ACHN (cell line): ENCODE measurements at places on chromosomes 2 and 18.
A peak's percentile ranks its signal among the peaks of the same experiment; 100 is the strongest.

- DNase-seq = peak; percentile 99
These were observed 14.3 kb downstream of the MALL start for GRCh38 chr2:110101280-110101844.

- peak; percentile 46 for DNase-seq
These were observed 54.7 kb downstream of the KCTD18 start for GRCh38 chr2:200454927-200455801.

DNA sequence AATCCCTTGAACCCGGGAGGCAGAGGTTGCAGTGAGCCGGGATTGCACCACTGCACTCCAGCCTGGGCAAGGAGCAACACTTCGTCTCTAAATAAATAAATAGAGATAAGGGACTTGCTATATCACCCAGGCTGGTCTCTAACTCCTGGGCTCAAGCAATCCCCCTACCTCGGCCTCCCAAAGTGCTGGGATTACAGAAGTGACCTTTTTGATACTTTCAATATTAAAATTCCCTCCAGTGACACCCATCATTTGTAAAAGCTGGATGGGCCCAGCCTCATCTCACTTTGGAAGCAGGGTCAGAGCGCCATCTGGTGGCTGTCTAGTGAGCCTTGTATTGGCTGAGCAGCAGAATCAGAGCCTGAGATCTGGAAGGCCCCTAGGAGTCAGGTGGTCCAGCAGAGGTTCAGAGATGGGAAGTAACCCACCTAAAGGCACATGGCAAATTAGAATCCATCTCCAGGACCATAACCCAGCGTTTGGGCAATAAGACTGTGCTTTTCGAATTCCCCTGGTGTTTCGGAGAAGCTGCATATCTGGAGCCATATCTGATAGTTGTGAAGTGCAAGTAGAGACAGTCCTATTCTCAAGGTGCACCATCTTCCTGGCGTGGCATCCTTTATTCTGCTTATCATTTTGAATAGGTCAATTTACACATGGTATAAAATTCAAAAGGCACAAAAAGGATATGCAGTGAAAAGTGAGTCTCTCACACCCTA, 18.3 kb upstream of the SLC35F6 start:
- DNase-seq = peak; percentile 77

- no peak for DNase-seq
These were observed 42.3 kb downstream of the SERPINB7 start for GRCh38 chr18:63817441-63818051.

GRCh38 chr18:13558124-13558523, 168.2 kb downstream of the FAM210A start:
- peak; percentile 42 for DNase-seq

- DNase-seq = no peak
These were observed 105.6 kb upstream of the STON1 start for GRCh38 chr2:48424356-48424755.

DNA sequence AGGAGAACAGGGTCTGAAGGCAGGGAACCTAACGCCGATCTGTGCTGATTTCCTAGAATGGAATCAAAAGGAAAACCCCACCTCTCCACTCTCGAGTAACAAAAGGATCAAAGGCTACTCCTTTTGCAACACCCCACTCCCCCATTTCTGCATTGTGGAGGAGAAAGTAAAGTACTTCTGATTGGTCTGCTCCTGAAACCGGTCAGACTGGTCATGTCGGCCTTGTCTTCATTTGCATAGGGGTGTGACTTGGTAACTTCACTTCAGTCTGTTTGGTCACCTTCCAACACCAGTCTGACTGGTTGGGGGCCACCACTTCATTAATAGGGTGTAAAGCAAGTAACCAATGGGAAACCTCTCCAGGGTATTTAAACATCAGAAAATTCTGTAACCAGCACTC, 771.9 kb downstream of the ERBB4 start:
- DNase-seq = no peak

DNA sequence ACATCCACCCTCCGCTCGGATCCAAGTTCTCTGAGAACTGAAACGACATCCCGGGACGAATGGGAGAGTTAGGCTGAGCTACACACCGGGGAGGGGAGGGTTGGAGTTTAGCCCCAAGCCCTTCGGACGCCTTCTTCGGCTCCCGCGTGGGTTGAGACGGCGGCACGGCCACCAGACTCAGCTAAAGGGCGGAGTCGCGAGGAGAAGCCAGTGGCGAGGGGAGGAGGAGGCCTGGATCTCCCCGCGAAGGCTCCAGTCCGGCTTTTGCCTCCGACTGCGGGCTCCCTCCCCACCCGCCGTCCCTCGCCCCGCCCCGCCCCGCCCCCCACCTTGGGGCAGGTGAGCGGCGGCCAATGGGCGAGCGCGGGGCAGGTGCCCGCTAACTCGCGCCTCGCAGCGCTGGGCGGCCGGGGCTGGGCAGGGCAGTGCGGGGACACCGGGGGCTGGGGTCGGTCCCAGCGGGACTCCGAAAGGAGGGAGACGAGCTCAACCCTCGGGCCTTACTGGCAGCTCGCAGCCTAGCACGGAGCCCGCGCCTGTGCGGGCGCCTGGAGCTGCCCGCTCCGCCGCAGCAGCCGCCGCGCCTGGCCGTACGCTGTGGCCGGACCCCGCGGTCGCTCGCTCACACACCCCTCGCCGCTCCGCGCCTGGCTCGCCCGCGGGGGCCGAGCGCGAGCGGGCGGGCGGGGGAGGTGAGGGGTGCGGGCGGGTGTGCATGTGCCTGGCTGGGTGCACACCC, at the start of gene EMX1:
TSS of gene EMX1 (plus strand) at position 382 of the 739 bp plus-strand sequence. CDS start at position 716, 334 bp downstream.
- peak; percentile 59 for DNase-seq

DNA sequence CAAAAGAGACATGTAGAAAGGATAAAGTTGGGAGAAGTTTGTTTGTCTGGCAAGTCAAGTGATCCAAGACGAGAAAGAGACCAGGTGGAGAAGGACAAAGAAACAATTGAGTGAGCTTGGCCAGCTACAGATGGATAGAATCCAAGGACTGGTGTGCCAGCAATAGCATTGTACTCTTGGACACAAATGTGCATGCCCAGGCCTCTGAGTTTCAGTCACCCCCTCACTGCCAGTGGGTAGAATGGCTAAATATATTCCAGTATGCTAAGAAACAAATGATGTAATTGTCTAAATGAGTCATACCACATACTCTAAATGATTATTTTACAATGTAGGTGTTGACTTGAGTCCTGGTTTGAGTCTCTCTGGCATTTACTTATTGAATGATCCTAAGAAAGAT, 881.3 kb downstream of the LRRTM4 start:
- no peak for DNase-seq

GRCh38 chr18:48328473-48329210, 80.5 kb downstream of the ZBTB7C start:
- peak; percentile 63 for DNase-seq

DNA sequence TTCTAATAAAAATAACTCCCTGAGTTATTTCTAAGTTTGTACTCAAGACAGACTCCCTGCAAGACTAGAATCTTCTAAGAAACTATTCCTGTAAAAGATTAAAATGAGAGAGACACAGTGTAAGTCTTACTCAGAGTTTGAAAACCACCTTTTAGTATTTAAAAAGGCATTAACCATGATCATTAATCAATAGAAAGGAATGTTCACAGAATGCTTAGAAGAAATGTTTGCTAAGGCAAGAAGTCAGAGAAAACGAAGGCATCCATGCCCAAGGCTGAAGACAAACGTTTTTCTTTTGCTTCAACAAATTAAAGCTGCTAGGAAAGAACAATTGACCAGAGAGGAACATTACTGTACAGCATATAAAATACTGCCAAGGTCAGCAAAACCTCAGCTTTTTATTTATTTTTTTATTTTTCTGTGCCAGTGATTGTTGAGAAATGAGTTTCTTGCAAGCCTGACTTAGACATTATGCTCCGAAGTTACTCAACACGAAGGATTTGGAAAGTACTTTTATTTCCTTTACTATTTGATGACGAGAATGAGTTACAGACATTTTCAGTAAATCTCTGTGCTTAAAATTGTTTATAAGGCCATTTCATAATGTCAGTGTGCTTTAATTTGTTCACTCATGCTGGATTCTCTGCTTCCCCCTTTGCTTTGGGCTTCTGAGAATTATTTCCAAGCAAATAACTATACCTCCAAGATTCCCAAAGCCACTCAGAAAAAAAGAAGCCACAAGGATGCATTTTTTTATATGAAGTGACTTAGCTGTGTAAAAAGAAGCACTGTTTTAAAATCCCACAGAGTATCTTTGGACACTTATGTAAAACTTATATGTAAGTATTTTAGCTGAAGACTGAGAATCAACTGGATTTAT, 20.5 kb downstream of the RND3 start:
- DNase-seq = no peak

- DNase-seq = no peak
These were observed 64.4 kb upstream of the RAPH1 start for GRCh38 chr2:203599509-203599908.

GRCh38 chr2:238997137-238997390, 149.2 kb downstream of the TWIST2 start:
- DNase-seq = no peak

DNA sequence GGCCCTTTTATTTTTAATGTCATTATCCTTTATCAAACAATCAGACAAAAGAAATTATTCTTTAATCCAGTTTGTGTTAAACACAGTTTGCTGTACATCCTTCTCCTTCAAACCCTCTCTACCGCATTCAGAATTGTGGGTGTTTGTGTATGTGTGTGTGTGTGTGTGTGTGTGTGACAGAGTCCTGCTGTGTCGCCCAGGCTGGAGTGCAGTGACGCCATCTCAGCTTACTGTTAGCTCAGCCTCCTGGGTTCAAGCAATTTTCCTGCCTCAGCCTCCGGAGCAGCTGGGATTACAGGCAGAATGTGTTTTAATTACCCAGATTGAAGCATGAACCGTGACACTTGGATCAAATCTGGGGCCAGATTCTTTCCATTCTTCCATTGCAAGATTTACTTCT, 723.7 kb downstream of the DCDC2C start:
- no peak for DNase-seq

DNA sequence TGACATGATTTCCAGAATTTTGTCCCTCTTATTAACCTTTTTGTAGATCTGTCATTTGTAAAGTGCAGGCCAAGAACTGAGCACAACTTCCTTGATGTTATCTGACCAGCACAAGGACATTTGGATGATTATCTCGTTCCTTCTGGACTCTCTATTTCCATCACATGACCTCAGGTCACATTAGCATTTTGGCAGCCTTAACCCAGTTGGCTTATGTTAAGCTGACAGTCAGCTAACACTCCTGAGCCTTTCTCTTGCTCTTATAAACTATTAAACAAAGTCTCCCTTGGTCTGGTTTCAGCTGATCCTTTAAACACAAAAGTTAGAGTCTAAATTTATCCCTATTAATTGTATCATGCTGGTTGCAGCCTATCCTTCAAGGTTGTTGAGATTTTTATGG, 167.2 kb upstream of the RBBP8 start:
- DNase-seq = no peak

DNA sequence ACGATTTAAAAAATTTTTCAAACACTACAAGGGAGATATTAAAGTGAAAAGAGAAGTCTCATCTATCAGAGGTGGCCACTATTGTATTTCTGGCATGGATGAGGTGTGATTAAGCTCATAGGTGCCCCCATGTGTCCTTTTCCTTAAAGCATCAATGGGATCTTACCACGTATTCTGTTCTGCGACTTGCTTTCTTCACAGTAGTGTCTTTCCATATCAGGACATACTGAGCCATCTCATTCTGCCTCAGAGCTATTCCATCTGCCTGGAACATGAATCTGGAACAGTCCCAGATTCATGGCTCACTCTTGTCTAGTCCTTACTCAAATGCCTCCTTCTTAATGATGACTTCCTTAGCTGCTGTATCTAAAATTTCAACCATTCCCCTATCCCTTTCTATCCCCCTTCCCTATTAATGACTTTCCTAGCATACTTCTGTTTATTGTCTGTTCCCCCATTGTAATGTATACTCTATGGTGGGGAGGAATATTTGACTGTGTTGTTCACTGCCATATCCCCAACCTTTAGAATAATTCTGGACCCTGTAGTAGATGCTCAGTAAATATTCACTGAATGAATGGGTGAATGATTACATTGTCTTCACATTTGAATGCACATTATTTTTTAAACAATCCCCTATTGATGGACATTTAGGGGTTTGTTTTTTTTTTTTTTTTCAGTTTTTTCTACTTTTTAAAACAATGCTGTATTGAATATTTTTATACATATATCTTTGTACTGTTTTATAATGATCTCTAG, 11.1 kb downstream of the STAMBP start:
- DNase-seq = no peak

GRCh38 chr2:145918951-145919350, 1399.0 kb upstream of the ZEB2 start:
- DNase-seq = no peak

- DNase-seq = no peak
These were observed 214.1 kb downstream of the TWIST2 start for GRCh38 chr2:239061824-239062570.

DNA sequence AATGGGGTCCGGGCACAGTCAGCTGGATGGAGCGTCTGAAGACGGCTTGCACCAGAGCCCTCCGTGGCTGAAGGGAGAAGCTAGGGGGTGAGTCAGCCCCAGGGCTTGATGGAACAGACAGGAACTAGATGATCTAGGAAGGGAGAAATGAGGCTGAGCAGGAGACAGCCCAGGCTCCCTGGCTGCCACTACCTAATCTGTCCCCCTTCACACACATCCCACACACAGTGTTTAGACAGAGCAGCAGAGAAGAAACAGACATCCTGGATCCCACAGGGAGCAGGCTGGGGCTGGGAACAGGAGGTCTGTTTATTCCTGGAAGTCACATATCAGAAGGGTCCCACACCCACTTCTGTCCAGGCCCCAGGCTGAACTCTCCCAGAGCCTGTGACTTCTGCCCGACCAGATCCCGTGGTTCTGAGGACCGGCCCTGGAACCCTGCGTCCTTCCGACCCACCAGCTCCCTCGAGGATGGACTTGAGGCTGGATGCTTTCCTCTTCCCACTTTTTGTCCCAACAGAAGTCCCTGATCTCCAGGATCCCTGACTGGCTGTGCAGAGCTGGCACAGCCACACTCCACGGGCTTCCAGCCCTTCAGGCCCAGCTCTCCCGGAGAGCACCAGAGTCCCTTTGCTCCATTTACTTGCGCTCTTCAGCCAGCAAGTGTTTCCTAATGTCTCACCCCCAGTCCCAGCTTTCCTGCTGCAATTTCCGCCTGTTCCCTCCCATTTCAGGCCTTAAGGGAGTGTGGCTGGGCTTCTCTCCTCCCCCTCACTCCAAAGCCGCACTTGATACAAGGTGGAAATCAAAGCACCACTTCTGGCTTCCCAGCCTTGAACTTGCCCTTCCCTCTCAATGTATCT, 1.5 kb upstream of the GPBAR1 start:
- no peak for DNase-seq

DNA sequence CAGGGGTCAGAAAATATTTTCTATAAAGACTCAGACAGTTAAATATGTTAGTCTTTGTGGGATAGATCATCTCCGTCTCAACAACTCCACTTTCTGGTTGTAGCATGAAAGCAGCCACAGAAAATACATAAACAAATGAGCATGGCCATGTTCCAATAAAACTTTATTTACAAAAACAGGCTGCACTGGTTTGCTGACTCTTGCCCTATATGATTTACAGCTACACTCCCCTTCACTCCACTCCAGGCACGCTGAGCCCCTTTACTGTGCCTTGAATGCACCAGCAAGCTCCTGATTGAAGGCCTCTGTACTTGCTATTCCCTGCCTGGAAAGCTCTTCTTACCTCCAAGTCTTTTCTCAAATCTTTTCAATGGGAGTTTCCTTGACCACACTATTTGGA, 5.8 kb upstream of the STAMBP start:
- DNase-seq = no peak
